ENCODE measurements at places on chromosomes 12 and 14. TPM values are rescaled to one million over a fixed set of nuclear protein-coding genes. Genes with fewer than 3 reads are reported as not detected.

The RARG gene
- total RNA-seq = 5.2 TPM

The NFE2 gene
- total RNA-seq = not detected

The HOXC9 gene
- total RNA-seq = 0.22 TPM

The ABCB9 gene
- total RNA-seq = 5.0 TPM

The SLC38A4 gene
- 1.1 TPM for total RNA-seq

All from lung microvascular endothelial cell (primary cell).